ENCODE measurements at places on chromosomes 12 and 14. TPM values are rescaled to one million over a fixed set of nuclear protein-coding genes. Genes with fewer than 3 reads are reported as not detected.

- DNase-seq, result no peak
Observed at GRCh38 chr14:64973026-64973442, 898 bp upstream of the RAB15 start.

- DNase-seq, result no peak
Observed at GRCh38 chr12:104692557-104693218, 235.9 kb downstream of the CHST11 start.

DNA sequence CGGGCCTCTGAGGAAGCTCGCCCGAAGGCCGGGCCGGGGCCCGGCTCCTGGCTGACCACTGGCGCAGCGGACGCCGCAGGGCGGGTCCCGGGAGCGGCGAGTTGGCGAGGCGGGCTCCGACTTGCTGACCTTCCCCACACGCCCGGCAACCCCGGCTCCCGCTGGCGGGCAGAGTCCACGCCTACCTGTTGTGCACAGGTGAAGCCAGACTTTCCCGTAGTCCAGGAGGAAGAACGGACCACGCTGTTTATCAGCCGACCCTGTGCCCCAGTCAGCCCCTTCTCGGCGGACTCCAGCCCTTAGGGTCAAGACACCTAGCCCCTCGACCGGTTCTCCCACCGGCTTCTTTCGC, 407 bp downstream of the HEATR5A start:
- DNase-seq, result no peak

DNA sequence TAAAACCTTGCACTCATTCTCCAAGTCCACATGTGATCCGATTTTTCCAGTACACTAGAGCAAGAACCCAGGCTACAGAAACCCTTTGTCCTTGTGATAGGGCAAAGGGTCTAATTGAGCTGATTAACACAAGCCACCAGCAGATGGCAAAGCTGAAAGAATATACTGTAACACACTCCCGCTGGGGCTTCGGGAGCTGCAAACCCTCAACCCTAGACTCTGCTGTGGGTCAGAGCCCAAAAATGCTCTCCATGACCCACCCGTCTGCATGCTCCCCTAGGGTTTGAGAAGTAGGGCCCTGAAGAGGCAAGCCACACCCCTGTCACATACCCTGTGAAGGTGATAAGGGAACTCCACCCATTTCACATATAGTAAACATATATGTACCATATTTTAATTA, 33.6 kb upstream of the PCNX1 start:
- DNase-seq, result no peak

DNA sequence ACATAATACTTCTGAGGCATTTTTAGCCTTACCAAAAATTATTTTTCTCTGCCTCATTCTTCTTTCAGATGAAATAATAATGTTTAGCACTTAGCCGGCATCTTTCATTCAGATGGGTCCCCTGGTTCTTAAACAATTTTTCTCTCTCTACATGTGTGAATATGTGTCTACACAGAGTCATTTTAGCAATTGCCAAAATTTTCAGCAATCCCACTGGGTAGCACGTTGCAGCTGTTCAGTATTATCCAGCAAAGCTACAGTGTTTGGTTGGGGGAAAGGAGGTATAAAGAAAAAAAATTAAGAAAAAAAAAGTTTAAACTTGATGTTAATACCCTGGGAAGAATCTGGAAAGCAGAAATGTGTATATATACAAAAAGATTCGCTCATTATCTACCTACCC, 160.5 kb upstream of the TRHDE start:
- no peak for DNase-seq

DNA sequence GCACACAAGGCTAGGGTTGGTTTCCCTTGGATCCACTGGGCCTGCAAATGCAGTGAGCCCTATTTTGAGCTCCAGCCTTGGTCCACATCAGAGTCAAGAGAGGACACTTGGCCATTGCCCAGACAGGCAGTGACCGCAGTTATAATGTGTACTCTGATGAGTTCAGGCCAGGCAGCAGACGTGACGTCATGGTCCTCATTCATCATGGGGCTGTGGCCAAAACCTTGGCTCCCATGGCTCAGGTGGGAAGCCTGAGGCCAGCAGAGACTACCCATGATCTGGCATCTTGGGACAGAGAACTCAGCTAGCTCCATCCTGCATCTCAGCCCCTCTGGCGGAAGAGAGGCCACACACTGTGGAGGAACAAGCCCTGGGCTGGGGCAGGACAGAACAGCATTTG, 16.4 kb downstream of the TMEM63C start:
- DNase-seq, result no peak

DNA sequence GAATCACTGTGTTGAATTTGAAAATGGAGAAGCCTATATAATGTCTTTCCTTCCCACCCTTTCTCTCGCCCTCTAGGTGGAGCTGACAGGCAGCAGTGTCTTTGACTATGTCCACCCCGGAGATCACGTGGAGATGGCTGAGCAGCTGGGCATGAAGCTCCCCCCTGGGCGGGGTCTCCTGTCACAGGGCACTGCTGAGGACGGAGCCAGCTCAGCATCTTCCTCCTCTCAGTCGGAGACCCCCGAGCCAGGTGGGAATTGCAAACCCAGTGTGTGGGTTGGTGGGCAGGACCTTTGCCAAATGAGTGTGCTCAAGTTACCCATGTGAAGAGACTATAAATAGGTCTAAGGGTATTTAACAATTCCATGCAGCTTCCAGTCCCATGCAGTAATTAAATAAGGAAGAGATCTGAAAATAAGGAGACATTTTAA, 274.7 kb downstream of the EGLN3 start:
- DNase-seq, result no peak

DNA sequence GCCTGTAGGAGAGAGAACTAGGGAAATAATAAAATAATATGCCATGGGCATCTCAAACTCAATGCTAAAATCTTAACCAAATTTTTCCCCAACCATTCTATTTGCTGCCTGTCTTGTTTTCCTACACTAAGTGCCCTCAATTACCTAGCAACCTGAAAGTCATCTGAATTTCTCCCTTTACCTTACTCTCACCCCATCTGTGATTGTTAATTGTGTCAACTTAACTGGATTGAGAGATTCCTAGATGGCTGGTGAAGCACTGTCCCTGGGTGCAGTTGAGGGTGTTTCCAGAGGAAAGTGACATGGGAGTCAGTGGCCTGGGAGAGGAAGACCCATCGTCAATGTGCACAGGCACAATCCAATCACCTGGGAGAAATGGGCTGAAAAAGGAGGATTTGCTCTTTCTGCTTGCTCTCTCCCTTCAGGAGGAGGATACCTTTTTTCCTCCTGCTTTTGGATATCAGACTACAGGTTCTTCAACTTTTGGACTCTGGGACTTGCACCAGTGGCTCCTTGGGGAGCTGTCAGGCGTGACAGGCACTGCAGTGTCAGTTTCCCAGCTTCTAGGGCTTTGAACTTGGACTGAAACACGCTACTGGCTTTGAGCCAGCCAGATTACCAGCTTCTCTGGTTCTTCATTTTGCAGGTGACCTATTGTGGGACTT, 100.1 kb downstream of the PPP1R12A start:
- DNase-seq, result no peak

Gene KLHL33
- total RNA-seq, result 0.20 TPM

DNA sequence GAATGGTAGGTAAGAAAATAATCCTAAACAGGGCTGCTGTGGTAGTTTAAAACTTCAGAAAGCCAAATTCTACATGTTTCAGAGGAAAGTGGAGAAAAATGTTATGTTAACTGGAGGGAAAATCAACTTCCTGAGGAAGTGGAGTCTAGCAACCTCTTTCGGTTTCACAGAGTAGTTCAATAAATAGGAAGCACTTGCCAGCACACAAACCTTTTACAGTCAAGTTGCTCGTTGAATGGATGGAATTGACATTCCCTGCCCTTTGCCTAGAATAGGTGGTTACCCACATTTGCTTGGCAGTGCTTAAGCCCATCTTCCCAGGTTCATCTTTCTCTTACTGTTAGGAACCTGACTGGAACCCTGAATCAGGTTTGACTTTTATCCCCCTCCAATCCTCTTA, 15.9 kb downstream of the ANKRD13A start:
- DNase-seq, result no peak

DNA sequence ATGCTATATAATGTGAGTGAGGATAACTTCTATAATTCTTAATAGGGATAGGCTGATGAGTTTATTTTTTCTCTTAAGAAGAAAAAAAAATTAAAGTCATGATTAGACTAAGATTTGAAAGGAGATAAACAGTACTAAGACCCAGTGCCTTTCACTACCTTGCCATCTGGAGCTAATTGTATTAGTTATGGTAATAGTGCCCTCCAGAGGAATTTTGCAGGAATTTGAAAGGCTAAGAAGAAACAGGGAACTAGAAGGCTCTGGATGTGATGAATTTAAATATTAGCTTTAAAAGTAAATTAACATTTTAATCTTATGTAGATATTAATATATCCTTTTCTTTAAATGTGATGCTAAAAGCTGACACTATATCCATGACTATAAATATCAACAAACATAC, 36.6 kb upstream of the PIK3C2G start:
- DNase-seq, result peak; percentile 17

- DNase-seq, result peak; percentile 67
Observed at GRCh38 chr12:50282721-50283228, 545 bp downstream of the LIMA1 start.

Gene LALBA
- not detected for total RNA-seq

Gene CCDC196
- not detected for total RNA-seq

Gene CLEC9A
- total RNA-seq, result 0.17 TPM

GRCh38 chr12:64618953-64619590, 8.8 kb downstream of the RASSF3 start:
- DNase-seq, result no peak

- DNase-seq, result peak; percentile 86
Observed at GRCh38 chr12:6461401-6462233, 8.9 kb downstream of the VAMP1 start.

DNA sequence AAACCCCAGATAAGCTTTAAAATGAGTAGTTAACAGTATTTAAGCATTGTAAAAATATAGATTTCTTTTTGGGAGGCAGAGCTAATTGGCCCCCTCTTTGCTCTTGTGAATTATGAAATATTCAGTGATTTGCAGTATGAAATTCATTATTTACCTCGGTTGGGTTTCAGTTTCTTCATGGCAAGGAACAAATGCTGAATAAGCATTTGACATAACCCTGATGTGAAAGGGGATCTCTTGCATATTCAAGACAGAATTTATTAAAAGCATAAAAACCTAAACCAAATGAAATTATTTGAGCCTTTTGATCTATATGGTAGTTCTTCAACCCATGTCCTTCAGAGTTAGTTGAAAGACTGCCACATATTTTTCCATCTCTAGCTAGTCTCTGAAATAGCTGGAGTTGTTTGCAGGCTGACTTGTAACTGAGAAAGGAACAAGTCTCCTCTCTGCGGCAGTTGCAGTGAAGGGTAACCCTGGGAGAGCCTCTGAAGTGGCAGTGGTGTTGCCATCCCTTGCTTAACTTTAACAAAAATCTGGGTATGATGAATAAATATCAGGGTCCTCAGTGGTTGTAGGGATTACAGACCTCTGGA, 690 bp downstream of the AKAP6 start:
- DNase-seq, result no peak

DNA sequence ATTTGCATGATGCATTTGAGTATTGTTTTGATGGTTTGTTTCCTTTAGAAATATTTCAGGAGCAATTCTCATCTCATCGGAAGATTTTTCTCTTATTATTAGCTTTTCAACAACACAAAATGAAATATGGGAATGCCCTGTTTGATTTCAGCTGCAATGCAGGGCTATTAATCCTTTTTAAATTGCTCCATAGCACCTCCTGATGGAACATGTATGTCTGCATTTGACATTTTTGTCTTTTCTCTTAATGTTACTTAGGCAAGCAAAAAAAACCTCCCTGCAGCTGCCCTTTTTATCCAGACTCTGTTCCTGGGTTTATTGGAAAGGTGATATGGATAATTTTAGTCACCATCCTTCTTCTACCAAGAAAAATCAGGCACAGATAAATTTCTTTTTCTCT, 895.8 kb downstream of the RPS29 start:
- DNase-seq, result no peak

- no peak for DNase-seq
Observed at GRCh38 chr14:36243183-36243582, 66.7 kb upstream of the PTCSC3 start.

- DNase-seq, result no peak
Observed at GRCh38 chr12:130121226-130122000, 40.9 kb upstream of the FZD10 start.

GRCh38 chr12:21296348-21296747, 38.4 kb downstream of the SLCO1A2 start:
- no peak for DNase-seq

DNA sequence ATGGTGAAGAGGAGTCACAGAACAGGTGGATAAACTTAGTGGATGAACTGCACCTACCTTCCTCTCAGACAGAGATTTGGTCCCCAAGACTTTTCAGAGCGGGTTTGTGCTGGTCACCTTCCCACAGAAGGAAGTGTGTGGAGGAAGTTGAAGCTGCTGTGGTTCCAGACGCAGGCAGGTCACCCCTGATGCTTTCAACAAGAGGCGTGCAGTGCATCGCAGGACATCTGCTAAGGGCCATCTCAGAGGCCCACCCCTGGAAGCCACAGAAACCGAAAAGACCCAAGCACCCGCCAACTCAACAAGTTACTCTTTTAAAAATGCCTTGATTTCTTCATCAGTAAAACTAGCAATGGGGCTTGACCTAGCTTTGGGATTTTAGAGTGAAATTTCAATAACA, 1.0 kb upstream of the GPX2 start:
- DNase-seq, result no peak

DNA sequence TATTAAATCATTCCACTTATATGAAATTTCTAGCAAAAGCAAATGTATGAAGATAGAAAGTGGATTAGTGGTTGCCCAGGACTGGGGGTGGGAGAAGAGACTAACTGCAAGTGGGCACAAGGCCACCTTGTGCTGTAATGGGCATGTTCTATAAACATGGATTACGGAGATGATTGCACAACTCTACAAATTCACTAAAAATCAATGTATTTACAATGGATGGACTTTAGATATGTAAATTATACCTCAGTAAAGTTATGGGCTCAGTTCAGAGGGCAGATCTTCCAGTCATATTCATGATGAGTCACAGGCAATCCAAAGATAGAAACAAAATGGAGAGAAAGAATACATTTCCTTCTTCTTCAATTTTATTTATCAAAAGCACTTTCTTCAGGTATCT, 173.9 kb downstream of the NDUFA12 start:
- DNase-seq, result no peak

DNA sequence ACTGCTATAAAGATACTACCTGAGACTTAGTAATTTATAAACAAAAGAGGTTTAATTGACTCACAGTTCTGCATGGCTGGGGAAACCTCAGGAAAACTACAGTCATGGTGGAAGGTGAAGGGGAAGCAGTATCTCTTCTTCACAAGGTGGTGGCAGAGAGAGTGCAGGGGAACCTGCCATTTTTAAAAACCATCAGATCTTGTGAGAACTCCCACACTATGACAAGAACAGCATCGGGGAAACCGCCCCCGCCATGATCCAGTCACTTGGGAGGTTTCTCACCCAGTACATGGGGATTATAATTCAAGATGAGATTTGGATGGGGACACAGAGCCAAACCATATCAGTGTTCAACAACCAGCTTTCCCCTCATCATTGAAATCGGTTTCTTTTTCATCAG, 49.9 kb downstream of the AEBP2 start:
- no peak for DNase-seq

GRCh38 chr12:550473-551260, 90.9 kb downstream of the B4GALNT3 start:
- no peak for DNase-seq

- no peak for DNase-seq
Observed at GRCh38 chr14:77161011-77161410, 19.4 kb upstream of the ZDHHC22 start.

Gene SOX5
- total RNA-seq, result 12.2 TPM

GRCh38 chr12:59055204-59055860, 135.0 kb upstream of the LRIG3 start:
- no peak for DNase-seq

All from left lung (tissue), 14 donors.